ENCODE measurements at places on chromosomes 1 and 21.

DNA sequence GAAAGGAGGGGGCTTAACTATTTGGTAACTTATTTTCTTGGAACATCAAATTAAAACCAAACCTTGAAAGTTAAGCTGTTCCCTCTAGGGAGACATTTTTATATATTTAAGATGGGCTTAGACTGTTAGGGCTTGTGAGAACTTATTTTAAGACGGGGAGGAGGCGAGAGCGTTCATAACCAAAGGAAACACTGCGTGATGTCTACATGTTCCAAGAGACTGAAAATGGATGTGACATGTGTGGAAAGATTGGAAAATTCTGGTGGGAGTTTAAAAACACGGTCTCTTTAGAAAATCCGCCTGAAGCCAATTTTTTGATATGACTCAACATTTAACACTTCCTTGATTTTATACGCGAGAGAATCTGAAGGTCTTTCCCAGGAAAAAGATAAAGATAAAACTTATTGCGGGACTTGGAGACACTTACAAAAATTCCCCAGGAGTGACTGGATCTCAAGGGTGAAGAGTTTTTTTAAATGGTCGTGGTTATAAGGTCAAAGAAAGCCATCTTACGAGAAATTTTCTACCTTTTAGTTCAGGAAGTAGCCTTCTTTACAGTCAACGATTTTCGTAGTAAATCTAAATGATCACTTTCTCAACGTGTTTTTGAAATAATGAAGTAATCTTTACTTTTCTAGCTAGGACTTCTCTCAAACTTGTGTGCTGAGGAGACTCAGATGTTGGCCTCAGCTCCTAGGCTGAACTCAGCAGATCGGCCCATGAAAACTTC is 828 bp downstream of the PNRC2 start:
- peak; percentile 38 for DNase-seq

DNA sequence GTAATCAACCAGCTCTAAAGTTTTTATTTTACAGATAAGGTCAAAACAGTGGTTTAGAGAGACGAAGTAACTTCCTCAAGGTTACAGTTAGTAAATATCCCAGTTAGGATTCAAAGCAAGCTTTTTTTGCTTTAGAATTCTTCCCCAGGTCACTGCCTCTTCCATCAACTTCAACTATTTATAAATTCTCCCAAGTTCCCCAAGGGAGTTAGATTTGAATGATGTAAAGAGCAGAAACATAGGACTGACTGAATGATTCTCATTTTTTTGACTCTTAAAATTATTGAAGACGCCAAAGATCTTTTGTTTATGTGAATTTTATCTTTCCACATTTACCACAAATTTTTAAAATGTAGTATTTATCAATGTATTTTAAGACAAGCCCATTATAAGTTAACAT is 4.1 kb downstream of the POGZ start:
- DNase-seq = no peak

DNA sequence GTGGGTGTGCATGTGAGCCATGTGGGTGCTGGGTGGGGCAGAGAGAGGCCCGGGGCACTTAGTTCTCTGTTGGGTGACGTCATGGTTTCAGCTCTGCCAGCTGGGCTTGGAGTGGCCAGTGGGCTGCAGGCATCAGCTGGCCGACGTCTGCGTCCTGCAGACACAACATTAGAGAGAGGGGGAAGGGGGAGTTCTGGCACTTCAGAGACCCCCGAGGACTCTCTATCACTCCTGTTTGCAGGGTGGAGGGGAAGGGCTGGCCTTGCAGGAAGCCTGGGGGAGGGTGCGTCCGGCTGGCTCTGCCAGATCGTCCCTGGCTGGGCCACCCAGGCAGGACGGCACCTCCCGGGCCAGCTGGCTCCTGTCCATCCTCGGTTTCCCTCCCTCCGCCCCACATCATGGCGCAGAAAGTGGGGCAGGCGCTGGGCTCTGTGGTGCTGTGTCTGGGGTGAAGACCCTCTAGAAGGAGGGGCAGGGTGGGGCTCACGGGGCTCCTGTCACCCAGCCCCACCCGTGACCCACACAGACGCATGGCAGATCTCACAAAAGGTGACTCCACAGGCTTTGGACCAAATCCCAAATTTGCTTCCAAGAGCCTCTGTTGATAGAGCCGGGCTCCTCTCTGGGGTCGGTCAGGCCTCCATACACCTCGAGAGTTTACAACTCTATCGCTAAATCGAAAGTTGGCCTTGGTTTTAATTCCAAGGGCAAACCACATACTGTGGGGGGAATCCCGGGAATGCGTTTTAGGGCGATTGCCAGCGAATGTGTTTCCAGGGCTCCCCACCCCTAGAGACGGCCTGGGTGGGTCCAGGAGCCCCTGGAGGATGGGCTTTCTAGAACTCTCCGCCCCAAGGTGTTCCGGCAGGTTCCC is 73.4 kb upstream of the TTC34 start:
- no peak for DNase-seq

DNA sequence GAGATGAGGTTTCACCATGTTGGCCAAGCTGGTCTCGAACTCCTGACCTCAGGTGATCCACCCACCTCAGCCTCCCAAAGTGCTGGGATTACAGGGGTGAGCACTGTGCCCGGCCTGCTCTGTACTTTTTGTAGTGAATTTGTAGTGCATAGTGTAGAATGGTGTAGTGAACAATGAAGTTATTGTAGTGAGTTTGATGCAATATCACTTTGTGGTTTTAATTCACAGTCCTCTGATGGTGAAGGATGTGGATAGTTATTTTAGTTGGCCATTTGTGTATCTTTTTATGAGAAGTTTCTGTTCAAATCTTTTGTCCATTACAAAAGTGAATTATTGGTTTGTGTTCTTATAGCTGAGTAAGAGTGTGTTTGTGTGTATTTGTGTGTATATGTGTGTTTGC is 57.6 kb downstream of the PDE4B start:
- no peak for DNase-seq

DNA sequence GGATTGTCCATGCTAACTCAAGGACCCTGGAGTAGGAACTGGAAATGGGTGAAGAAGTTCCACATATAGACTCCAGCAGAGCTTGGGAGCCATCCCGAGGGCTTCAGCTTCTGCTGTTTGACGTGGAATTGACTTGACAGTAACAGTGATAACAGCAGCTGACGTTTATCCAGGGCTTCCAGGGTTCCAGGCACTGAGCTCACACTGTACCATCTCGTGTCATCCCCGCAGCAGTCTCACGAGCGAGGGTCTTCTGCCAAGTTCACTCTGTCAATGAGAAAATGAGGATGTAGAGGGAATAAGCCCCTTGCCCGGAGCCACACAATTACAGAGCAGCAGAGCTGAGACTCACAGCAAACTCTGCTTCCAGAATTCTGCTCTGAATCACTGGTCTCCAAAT is 447.7 kb downstream of the SIPA1L2 start:
- no peak for DNase-seq

- no peak for DNase-seq
These were observed 281.5 kb downstream of the NEGR1 start for GRCh38 chr1:72000809-72001208.

GRCh38 chr1:201307231-201307630 is 23.9 kb downstream of the PKP1 start:
- no peak for DNase-seq

GRCh38 chr1:15531003-15531402 is 4.4 kb downstream of the DNAJC16 start:
- DNase-seq = no peak

GRCh38 chr1:167706931-167707877 is 14.6 kb upstream of the MPZL1 start:
- no peak for DNase-seq

- peak; percentile 67 for DNase-seq
These were observed 33.3 kb upstream of the KCNE1 start for GRCh38 chr21:34545079-34545884.

DNA sequence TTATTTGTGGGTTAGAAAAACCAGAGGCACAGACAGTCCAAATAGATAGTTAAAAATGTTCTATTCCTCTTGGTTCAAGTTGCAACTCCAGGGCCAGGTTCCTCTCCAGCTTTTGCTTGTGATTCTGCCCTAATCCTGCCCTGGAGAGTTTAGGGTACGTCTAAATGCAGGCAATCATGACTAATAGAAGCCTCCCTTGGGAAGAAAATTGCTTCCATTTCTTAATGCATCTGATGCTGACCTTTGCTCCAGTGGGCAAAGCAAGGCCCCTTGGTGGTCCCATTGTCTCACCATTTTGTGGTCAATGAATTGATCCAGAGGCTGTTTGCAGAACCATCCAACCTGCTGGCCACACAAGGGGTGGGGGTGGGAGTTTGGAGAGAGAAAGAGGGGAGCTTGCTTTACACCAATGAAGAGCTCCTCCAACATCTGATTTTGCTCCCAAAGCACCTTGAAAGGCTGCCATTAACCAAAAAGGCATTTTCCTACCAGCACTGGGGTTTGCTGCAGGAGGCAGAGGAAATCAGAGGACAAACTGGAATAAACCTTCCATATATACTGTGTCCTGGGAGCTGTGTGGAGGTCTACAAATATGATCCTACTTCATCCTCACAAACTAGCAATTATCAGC is 31.3 kb downstream of the C8B start:
- DNase-seq = no peak

DNA sequence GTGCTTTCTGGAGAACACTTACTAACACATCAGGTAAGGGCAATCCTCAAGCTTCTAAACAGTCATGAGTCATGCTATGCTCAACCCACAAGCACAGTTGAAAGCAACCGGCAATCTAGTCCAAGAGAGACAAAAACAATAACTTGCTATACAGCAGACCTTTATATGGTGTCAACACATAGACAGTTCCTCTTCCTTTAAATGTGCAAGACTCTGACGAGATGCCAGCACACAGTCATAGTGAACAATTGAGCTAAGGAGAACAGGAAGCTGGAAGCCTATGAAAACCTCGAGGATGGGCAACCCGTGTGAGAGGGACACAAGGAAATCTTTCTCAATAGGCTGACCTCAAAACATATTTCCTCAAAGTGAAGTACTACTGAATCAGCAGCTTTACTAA is 5.3 kb downstream of the ADIPOR1 start:
- peak; percentile 66 for DNase-seq

- DNase-seq = no peak
These were observed 71.3 kb upstream of the DNAJC6 start for GRCh38 chr1:65238010-65238409.

- DNase-seq = no peak
These were observed 51.8 kb downstream of the UTP25 start for GRCh38 chr1:209879539-209879938.

GRCh38 chr1:31366796-31367195 is 6.1 kb downstream of the FABP3 start:
- DNase-seq = no peak

GRCh38 chr1:187411118-187411517 is 582.4 kb downstream of the PLA2G4A start:
- no peak for DNase-seq

- no peak for DNase-seq
These were observed 110.0 kb downstream of the RGL1 start for GRCh38 chr1:183914891-183915290.

DNA sequence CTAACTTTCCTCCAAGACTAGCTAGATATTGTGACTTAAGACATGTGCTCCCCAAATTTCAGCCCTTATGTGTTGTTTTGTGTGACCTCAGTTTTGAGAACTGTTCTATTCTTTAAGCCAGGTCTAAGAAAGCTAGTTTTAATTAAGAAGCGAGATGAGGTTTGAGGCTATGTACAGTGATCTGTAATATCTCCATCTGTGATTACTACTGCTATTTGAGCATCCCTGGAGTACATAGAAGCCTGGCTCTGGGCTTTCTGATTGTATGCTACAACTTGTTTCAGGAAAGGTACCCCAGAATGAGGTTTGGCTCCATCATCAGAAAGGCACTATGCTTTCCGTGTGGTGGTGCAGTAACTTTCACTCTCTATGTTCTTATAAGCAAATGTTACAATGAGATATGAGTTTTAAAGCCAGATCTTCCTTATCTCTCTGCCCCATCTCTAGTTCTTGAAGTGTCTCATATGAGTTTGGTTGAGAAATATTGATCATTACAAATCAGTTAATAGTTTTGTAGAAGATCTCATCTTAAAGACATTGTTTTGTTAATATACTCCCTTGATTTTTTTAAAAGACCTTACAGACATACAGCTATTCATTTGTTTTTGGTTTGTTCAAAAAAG is 605 bp downstream of the RGS4 start:
- DNase-seq = no peak

DNA sequence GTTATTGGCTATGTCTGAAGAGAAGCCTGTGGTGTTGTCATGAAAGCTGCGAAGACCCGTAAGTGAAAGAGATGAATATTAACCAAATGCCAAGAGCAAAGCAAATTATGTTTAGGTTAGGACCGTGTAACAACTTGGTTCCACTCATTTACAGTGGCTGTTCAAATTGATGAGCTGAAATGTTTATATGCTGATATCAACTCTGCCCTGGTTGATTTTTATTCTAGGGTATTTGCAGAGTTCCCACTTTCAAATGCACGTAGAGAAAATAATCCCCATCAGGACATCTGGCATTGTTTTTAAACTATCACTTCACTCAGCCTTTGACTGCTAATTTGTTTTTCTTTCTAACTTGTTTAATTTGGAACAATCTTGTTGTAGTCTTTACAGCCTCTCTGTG is 581.6 kb upstream of the ADAMTS5 start:
- DNase-seq = no peak

GRCh38 chr21:37702241-37702640 is 214.0 kb downstream of the KCNJ6 start:
- no peak for DNase-seq

- DNase-seq = peak; percentile 78
These were observed 37.1 kb upstream of the EPB41 start for GRCh38 chr1:28877132-28877781.

DNA sequence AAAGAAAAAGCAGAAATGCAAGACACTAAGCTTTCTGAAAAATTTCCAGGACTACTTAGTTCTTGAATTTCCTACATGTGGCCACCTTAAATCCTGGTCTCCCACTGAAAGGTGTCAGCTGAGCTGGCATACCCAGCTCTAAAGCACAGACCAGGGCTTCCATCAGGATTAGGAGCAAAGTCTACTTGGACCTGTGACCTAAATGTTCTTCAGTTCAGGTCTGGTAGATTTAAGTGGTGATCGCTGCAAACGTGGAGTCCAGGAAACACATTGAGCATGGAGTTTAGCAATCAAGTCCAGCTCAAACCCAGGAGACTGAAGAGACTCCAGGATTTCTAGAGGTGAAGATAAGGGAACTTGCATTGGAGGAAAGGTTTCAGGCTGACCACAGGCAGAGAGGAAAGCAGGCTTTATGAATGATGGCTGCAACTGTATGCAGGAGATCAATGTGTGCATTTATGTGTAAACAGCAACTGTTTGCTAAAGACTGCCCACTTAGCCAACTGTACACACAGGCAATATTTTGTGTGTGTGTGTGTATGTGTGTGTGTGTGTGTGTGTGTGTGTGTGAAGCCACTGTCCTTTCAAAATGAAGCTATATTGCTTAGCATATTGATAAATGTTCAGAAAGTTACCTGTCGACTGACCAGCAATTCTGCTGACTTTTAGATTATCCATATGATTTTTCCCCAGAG is 75.2 kb downstream of the LMX1A start:
- no peak for DNase-seq

DNA sequence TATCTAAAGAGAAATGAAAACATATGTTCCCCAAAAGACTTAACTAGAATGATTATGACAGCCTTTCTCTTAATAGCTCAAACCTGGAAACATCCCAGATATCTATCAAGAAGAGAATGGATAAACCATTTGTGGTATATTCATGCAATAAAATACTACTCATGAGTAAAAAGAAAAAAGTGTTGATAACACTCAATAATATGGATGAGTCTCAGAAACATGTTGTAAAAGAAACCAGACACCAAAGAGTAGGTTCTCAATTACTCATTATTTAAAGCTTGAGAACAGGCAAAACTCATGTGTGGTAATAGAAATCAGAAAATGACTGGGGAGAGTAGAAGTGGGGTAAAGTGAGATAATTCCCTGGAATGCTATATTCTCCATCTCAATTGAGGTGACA is 154.1 kb downstream of the PHTF1 start:
- DNase-seq = no peak

Data from CD4-positive, alpha-beta T cell treated with Interleukin-4 for 1 hour (primary cell).